NCI-H2081 (cell line): ENCODE measurements at places on chromosomes 2 and 18.

DNA sequence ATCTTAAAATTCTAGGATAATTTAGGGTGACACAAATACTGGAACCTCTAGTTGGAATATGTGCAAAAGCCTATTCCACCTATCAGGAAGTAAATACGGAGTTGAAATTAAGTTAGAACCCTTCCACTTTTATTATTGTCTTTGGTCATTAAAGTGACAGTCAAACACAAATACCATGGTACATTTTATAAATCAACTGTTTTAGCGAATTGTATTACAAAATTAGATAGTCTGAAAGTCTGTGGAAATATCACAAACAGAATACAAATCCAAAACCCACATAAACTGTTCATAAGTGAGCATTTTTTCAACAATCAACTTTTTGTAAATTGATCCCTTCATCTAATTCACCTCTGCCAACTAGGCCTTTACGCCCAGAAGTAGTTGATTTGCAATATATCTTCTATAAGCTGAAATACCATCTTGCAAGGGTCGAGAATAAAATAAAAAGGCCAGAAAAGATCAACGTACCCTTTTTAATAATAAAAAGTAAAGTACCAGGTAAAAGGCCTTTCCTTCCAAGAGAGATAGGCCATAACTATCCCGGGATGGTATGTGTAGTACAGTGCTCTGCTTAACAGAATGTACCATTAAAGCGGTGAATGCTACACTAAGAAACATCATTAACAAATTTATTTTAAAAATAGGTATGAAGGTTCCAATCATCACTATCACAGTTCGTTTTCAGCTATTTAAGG is 1.3 kb downstream of the USP34 start:
- no peak for DNase-seq

DNA sequence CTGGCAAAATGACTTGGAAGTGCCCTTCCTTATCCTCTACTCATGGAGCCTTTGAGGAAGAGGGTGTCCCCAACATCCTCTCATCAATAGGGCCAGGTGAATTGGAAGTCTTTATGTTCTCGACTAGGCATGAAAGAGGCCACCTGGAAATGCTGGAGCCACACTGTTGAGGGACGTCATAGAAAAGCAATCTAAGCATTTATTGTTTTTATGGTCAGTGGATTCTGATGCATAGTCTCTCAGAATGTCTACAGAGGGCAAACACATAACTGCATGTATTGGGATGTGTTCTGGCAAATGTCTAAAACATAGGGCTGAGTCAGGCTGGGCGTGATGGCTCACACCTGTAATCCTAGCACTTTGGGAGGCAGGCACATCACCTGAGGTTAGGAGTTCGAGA is 246.6 kb upstream of the SP5 start:
- no peak for DNase-seq

DNA sequence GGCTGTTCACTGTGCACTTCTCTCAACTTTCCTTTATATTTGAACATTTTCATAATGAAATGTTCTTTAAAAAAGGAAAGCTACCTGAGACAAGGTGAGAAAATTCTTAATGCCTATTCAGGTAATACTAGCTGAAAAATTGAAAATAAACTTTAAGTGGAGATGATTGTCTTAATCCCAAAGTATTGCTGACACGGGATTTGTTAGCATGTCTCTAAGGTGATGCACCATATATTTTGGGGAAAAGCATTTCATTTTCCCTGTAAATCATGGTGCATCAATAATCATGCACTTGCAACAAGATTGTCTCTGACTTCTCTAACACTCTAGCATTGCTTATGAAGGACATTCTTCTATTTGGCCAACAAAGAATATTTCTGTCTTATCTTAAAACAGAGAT is 848.0 kb downstream of the DPP10 start:
- no peak for DNase-seq

- DNase-seq = no peak
Observed at GRCh38 chr2:161063946-161064306, 96.3 kb upstream of the TANK start.

DNA sequence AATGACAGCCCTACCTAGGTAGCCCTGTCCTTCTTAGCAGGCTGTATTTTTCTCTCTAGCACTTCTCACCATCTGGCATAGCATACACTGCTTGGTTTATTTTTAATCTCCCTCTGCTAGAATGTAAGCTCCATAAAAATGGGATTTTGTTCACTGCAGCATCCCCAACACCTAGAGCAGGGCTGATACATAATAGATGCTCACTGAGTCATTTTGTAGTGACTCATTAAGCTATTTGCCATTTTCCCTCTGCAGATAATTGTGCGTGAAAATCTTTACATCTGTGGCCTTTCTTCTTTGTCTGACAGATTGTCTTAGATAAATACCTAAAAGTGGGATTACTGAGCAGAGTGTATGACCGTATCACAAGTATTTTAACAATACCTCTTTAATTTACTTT is 82.5 kb downstream of the CERS6 start:
- DNase-seq = no peak

DNA sequence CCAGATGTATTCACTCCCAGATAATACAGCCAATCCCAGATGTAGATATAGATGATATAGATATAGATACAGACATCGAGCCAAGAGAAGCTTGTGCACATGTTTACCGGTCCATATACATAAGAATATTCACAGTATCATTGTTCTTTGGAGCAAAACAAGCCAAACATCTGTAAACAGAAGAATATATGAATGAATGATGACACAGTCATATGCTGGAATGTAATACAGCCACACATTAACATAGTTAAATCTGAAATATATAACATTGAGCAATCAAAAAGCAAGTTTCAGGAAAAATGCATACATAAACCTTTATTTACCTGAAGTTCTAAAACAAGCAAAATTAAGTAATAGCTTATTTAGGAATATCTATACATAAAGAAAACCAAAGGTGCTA is 182.5 kb downstream of the TXNL1 start:
- DNase-seq = no peak

GRCh38 chr18:32553174-32553573 is 82.5 kb upstream of the GAREM1 start:
- no peak for DNase-seq

DNA sequence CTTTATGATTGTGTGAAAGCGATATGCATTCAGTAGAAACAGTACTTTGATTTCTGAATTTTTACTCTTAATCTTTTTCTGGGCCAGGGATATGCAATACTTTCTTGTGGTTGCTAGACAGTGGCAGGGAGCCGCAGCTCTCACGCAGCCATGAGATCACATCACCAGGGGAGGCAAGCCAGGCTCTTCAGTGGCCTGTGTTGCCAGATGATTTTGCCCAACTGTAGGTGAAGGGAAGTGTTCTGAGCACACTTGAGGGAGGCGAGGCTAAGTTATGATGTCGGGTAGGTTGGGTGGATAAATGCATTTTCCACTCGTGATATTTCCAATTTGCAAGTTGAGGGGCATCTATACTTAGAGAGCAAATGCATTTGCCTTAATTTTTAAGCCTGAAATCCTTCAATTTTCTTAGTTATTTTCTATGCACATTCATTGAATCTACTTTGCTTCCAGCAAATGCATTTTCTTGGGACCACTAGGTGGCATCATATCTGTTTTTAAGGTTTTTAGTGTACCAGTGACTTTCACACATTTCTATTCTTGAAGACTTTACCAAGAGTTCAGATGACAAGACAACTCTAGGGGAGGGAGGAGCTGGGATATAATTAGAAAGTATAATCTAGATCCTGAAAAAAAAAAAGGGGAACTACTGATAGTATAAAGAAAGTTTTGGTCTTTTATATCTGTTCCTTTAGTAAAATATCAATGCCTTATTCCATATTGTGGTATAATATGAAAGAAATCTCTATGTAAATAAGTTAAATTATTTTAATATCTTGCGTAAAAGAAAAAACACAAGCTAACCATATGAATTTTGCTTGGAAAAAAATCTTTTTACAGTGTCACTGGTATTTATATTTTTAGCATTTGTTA is 643.3 kb downstream of the SOCS6 start:
- peak; percentile 43 for DNase-seq

DNA sequence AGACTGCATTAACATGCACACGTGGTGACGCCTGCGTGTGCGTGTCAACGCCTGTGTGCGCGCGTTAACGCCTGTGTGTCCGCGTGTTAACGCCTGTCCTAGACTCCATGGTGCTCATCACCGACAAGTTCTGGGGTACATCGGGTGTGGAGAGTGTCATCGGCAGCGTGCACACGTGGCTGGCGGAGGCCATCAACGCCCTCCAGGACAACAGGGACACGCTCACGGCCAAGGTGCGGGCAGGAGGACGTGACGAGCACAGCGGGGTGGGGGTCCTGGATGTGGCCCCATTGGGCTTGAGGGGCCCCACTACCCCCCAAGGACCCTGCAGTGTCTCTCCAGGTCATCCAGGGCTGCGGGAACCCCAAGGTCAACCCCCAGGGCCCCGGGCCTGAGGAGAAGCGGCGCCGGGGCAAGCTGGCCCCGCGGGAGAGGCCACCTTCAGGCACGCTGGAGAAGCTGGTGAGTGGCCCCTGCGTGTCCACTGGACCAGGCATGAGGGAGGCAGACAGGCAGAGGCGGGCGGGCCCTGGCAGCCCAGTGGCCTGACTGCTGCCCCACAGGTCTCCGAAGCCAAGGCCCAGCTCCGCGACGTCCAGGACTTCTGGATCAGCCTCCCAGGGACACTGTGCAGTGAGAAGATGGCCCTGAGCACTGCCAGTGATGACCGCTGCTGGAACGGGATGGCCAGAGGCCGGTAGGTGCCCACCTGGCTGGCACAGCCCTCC is 29.2 kb downstream of the GPC1 start:
- no peak for DNase-seq

- peak; percentile 20 for DNase-seq
Observed at GRCh38 chr2:228401065-228401912, 219.8 kb upstream of the SPHKAP start.

DNA sequence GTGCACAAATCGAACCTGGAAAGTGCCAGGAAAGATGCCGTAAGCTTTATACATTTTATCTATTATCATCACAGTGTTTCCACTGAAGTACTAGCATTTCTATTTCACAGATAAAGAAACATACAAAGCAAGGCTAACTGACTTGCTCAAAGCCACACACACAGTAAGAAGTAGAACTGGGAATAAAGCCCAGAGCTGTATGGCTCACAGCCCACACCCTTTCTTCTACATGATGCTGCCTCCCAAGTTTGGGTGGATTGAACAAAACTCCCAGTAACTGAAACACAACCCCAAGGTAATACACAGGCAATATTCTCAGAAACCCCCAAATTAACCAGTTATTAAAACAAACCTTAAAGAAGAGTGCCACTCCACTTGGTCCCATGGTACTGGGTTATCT is 11.2 kb downstream of the SAP130 start:
- no peak for DNase-seq

- no peak for DNase-seq
Observed at GRCh38 chr18:36769611-36770314, 59.0 kb downstream of the TPGS2 start.

- DNase-seq = no peak
Observed at GRCh38 chr2:129191530-129191929, 787.9 kb upstream of the RAB6C start.

DNA sequence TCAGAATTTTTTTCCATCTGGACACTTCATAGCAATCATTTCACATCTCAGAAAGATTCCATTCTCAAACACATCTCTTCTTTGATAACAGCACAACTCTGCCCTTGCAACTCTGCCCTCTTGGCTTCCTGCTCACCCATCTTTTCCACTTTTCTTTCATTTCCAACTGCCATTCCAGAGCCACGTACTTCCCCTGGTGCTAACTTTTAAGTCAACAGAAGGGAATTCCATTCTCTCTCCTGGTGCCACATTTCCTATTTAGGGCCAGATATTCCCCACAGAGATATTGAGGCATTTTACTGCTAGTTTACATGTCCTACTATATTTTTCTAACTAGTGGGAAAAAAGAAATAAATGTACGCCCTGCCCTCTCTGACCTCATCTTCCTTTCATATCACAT is 590.2 kb downstream of the ARHGAP15 start:
- no peak for DNase-seq
